ENCODE measurements at places on chromosomes 7 and 10. TPM values are rescaled to one million over a fixed set of nuclear protein-coding genes. Genes with fewer than 3 reads are reported as not detected.

GRCh38 chr7:31004393-31004792 lies 40.6 kb downstream of the GHRHR start:
- DNase-seq: no peak

GRCh38 chr7:156059369-156059768 lies 247.1 kb upstream of the SHH start:
- peak; percentile 53 for DNase-seq

DNA sequence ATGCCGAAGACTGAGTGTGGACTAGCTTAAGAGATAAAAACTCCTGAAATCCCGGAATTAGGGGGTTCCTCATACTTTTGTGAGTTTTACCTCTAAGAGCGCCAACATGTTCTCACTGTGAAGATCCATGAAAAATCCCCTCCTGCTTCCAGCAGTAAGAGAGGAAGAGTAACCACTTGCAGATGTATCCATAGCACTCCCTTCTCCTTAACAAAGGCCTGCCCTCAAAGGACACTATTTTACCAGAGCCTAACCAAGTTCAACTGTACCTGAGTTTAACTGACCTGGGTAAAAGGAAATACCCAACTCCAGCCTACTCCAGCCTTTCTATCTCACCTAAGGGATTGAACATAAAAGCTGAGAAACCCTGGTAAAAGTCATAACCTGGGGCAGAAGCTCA lies 280.9 kb downstream of the POLR1F start:
- DNase-seq: no peak

Gene MXI1
- 34.7 TPM for total RNA-seq

DNA sequence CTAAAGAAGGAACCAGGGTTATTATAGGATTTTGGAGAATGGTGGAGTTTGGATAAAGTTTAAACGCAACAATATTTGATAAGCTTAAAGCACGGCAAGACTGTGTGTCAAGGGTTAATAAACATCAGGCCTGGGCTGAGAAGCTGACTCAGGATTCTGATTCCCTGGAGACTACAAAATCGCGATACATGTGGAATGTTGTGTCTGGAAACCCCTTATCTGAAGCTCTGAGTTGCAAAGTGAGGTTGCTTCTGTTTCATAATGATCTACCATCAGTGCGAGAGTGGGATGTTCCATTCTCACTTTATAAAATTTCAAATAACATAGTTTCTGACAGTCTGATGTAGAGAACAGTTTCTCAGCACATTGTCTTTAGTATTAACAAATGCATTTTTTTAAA lies 7.8 kb downstream of the C1GALT1 start:
- no peak for DNase-seq

Gene VIPR2
- total RNA-seq: 4.5 TPM

GRCh38 chr7:100413346-100413745 lies 15.2 kb downstream of the ZCWPW1 start:
- no peak for DNase-seq

DNA sequence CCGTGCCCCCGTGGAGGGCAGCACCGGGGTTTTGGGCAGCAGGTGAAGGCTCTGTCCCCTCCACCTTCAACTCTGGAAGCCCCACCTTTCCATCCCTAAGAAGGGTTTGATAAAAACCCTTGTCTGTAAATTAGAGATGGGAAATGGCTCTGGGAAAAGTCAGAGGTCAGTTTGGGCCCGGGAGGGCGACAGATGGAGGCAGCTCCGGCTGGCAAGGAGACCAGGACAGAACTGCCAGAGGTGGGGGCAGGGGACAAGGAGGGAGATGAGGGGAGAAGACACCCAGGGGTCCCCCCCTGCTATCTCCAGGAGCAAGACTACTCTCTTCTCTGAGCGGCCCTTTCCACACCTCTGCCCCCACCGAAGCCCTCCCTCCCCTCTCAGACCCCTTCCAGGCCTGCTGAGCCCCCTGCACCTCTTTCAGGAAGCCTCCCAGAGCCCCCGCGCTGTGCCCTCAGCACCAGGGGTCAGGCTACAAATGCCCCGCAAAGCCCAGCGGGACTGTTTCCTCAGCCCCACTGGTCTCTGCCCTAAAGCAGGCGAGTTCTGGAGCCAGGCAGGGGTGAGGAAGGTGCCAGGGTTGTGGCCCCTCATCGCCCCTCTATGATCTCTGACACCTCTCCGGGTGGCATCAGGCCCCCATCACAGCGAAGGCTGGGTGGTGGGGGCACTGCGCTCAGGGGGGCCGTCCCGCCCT lies 980 bp upstream of the SH2B2 start:
- DNase-seq: no peak

DNA sequence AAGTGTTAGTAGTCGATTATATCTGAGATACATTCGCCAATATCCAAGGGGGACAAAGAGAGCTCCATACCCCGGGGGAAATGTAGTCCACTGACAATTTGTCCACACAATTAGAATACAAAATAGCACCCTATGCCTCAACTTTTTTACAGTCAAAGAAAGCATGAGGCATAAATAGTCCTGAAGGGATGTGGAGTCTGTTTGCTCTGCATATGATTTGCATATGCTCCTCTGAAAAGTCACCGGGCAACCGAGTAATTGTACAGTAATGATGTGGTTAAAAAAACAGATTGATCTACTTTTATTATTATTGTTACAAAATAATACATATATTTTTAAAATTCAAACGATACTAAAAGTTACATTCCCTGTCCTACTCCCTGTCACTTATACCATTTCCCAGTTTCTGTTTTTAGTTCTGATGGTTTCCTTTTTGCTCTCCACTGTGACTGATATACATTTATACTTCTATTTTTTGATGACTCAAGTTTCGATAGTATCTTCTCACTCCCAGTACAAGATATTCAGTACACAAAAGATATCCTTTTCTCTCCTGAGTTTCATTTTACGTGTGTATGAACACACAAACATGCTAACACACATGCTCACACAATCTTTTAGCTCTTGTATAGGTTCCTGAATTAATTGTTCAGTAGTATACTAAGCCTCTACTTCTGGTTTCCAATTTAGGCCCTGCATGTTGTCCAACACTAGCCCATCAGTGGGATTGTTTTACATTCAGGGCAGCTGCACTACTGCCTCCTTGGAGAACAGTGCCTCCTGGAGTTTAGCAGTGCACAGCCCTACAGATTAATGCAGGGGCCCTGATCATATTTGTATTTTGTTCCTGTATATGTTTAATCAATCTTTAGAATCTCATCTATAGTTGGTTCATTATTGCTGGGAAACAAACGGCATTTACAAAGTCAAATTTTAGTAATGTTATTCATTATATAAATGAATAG lies 130.9 kb downstream of the TES start:
- no peak for DNase-seq

DNA sequence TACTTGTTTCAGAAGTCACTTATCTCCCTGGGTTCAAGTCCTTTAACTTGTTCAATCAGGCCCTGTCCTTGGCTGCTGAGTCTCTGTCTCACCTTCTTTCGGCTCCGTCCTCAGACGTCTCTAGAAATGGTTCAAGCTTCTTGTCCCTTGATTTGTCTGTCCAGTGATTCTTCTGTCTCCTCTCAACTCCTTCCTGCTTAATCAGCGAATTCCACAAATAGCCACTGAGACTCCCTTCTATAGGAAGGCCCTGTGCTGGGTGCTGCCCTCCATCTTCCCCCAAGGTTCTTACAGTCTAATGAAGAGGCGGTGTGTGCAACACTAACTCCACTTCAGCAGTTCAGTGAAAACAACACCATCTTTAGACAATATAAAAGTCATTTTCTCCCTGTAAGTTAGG lies 12.7 kb downstream of the FAM241B start:
- DNase-seq: peak; percentile 5

GRCh38 chr7:138161600-138162081 lies 85.4 kb downstream of the AKR1D1 start:
- DNase-seq: peak; percentile 76

DNA sequence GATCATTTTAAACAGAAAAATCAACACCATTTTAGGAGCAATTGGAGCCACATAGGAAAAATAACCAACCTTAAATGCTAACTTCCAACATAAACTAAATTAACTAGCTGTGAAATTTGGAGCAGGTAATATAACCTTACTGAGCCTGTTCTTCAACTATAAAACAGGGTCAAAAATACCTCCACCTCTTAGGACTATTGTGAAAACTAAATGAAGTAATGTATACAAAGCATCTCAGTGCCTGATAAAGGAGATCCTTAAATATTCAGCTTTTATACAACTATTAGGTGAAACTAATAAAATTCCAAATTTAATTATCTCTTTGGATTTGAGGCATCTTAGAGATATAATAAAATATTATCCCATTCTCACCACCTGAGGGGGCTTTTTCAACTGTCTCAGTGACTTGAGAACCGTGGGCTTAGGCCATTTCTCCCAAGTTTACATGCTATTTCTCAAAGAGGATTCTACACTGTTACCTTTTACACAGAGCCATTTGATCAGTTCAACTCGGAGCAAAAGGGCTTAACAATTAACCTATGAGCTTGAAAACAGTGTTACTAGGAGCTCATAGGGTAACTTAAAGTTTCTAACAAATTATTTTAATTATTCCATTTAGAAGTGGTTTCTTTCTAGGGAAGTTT lies 165.0 kb upstream of the ASAH2 start:
- DNase-seq: no peak

DNA sequence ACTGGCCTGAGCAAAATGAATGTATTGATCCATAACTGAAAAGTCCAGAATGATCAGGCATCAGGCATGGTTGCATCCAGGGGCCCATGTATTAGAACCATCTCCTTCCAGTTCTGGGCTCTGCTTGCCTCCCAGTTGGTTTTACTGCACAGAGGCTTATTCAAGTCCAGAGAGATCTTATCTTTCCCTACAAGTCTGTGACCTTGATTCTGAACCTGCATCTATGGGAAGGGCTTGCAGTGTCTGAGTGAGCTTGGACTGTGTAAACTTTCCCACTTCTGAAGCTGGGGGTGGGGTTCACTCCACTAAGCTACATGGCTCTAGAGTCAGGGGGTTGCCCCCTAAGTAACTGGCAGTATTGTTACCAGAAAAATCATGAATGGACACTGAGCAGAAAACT lies 136.2 kb downstream of the TCF7L2 start:
- no peak for DNase-seq

Gene CRTAC1
- 128 TPM for total RNA-seq

DNA sequence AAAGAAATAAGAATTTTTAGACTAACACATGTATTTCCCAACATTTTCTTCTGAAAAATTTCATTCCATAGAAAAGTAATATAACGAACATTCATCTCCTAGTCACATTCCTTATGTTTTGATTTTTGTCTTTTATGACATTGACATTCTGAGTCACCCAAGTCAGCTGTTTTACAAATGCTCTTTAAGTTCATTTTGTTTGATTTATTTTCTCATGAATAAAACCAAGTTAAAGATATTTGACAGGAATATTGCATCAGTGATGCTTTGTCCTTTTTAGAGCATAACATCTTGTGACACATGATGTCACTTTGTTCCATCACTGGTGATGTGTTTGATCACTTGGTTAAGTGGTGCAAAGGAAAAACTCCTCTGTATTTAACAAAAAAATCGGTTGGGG lies 48.4 kb downstream of the HGF start:
- DNase-seq: no peak

GRCh38 chr7:131015657-131015958 lies 281.6 kb upstream of the KLF14 start:
- DNase-seq: no peak

- peak; percentile 70 for DNase-seq
Measured at GRCh38 chr10:123150986-123151736, 3.0 kb upstream of the BUB3 start.

GRCh38 chr10:102656791-102657371 lies 12.6 kb downstream of the TRIM8 start:
- no peak for DNase-seq
